Omental fat pad (tissue), 4 donors: ENCODE measurements at places on chromosomes 12 and 14. TPM values are rescaled to one million over a fixed set of nuclear protein-coding genes. Genes with fewer than 3 reads are reported as not detected.

The GPRC5D gene
- not detected for total RNA-seq

The CTSG gene
- 5.8 TPM for total RNA-seq

The SYNDIG1L gene
- 0.48 TPM for total RNA-seq

The KRT75 gene
- not detected for total RNA-seq
